GM23338 (cell line): ENCODE measurements at places on chromosomes 3 and 15.

- DNase-seq: no peak
- H3K27me3 ChIP-seq: no peaks in the 10 kb centered on the region
Measured at GRCh38 chr15:89802231-89802928, 12.3 kb downstream of the ANPEP start.

- H3K36me3 ChIP-seq: no peaks in the 10 kb centered on the region
- no peaks in the 10 kb centered on the region for H3K27me3 ChIP-seq
- DNase-seq: no peak
- H3K27ac ChIP-seq: no peak overlapping the region
- no peaks in the 10 kb centered on the region for H3K4me1 ChIP-seq
- no peak overlapping the region for H3K4me3 ChIP-seq
Measured at GRCh38 chr15:38374029-38374428, 79.9 kb upstream of the FAM98B start.

GRCh38 chr15:70765504-70766281 is 2.3 kb upstream of the UACA start:
- no peak for DNase-seq
- peaks cover 17% of the 10 kb centered on the region for H3K4me1 ChIP-seq
- no peak overlapping the region for H3K27ac ChIP-seq
- H3K4me3 ChIP-seq: no peak overlapping the region

DNA sequence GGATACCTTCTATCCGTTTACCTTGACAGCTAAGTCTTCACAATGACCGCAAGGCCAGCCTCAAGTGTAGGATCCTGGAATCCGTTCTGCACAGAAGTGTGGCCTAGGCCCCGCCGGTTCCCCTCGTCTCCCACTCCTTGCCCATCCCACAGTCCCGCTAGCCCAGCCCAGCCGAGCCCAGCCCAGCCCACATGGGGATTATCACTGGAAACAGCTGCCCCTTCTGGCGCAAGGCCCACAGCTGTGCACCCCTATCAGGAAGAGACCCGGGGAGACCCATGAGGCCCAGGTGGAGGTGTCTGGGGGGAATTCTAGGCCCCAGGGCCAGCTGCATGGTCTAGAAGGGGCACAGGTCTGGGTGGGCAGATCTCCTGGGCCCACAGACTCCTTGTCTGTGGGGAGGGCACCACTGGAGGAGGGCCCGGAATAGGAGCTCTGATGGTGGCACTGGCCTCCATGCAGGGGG is 27.9 kb upstream of the KLF13 start:
- H3K27me3 ChIP-seq: no peaks in the 10 kb centered on the region
- H3K36me3 ChIP-seq: no peaks in the 10 kb centered on the region
- no peak for DNase-seq

DNA sequence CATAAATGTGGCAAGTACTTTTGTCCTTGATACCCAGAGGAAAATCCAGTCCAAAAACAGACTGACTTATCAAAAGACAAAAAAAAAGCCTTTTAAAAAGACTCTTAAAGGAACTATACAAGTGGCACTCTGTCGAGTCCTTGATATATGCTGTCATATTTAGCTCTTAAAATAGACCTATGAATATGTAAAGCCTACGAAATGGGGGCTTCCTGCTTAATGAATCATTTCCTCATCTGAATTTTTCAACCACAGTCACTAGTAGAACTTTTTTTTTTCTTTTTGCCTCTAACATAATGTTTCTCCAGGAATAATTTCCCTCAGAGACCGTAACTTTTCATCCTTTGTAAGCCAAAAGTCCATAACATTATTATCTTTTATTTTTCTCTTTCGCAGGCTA is 95.8 kb downstream of the P3H2 start:
- H3K27me3 ChIP-seq: no peaks in the 10 kb centered on the region
- no peak for DNase-seq
- peaks cover 53% of the 10 kb centered on the region for H3K4me1 ChIP-seq
- no peaks in the 10 kb centered on the region for H3K36me3 ChIP-seq
- H3K27ac ChIP-seq: no peak overlapping the region

GRCh38 chr3:41716471-41716870 is 245.4 kb downstream of the ULK4 start:
- DNase-seq: no peak
- H3K4me3 ChIP-seq: no peak overlapping the region
- peaks cover 5% of the 10 kb centered on the region for H3K4me1 ChIP-seq
